ENCODE measurements at places on chromosomes 12 and 14.

- no peak for DNase-seq
Observed at GRCh38 chr14:26917086-26917485, 319.3 kb upstream of the NOVA1 start.

GRCh38 chr14:29518335-29518734 is 409.3 kb downstream of the PRKD1 start:
- DNase-seq = no peak

DNA sequence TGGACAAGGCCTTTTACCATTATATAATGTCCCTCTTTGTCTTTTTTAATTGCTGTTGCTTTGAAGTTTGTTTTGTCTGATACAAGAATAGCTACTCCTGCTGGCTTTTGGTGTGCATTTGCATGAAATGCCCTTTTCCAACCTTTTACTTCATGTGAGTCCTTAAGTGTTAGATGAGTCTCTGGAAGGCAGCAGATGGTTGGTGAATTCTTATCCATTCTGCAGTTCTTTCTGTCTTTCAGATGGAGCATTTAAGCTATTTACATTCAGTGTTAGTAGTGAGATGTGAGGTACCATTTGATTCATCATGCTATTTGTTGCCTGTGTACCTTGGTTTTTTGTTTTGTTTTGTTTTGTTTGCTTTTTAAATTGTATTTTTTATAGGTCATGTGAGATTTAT is 208.3 kb downstream of the GPHN start:
- DNase-seq = no peak

DNA sequence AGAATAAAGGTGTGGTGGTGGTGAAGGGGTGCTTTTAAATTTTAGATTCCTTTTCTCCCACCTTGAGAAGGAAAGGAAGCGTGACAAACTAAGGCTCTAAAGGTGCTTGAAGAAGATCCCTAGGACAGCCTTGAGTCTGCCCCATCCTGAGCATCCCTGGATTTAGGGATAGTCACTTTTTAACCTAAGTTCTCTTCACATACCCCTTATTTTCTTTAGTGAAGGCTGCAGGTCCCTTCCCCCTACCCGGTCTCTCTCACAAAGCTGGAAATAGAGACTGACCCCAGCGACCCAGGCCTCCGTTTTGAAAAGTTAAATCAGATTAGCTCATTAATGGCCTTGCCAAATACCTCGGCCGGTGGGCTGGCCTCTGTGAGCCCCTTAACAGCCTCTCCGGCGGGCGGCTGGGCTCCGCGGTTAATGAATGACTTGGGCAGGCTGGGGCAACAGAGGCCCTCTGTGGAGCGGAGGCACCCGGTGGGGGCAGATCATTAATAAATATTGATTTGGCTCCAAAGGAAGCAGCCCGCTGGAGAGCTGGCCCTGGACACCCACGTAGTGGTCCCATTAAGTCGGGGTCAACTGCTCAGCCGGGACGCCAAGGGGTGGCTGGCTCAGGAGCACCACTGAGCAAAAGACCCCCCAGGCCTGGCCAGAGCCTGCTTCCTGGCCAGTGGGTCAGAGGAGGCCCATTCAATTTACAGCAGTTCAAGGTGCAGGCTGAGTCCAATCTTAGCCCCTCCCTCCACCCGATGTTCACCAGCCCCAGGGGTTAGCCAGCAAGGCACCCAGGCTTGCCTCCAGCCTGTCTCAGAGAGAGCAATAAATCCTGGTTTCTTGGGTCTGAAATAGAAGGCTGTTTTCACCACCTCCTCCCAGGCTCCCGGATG is 31.8 kb downstream of the PAH start:
- DNase-seq = no peak

- no peak for DNase-seq
Observed at GRCh38 chr14:54830650-54831049, 72.0 kb downstream of the GCH1 start.

GRCh38 chr12:97751704-97752103 is 289.1 kb downstream of the RMST start:
- DNase-seq = no peak

DNA sequence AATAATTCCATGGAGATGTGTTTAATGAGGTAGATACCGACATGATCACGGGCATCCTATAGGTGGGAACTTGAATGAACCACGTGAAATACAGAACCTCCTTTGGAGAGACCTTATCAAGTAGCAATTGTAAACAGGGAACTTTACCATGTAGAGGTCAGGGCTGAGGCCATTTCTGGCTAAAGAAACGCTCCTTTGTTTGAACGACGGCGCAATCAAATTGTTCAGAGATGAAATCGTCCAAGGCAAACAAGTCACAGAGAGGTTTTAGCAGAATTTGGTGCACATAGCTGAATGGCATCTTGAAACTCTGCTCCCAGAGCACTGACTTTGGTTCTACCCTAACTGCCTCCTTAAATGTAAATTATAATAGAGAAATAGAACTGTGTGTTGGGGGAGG is 9.8 kb downstream of the PRIMA1 start:
- no peak for DNase-seq

GRCh38 chr12:92951006-92951405 is 21.9 kb upstream of the EEA1 start:
- no peak for DNase-seq

- DNase-seq = no peak
Observed at GRCh38 chr12:26760657-26761293, 72.2 kb downstream of the ITPR2 start.

All from left renal cortex interstitium (tissue), 4 donors.